ENCODE measurements at places on chromosomes 12 and 14. TPM values are rescaled to one million over a fixed set of nuclear protein-coding genes. Genes with fewer than 3 reads are reported as not detected.

DNA sequence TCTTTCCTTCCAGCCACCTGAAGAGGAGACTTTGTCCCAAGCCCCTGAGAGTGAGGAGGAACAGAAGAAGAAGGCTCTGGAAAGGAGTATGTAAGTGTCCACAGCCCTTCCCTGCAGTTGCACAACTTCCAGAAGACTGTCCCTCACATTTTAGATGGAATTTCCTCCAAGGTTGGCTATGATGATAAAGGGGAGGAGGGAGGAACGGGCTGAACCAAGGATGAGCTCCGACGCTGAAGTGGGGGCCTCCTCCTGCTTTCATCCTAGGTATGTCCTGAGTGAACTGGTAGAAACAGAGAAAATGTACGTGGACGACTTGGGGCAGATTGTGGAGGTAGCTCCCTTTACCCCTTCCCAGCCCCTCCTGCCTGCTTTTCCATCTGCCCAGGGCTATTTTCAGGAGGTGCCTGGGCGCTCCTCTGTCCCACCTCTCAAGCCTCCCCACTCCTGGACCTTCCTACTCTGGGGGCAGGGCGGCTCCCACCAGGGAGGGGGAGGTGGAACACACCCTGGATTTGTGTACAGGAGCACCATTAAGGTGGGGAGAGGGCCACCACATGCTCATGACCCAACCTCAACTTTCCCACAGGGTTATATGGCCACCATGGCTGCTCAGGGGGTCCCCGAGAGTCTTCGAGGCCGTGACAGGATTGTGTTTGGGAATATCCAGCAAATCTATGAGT is 2.3 kb downstream of the ARHGEF25 start:
- peaks cover 6% of the 10 kb centered on the region for H3K4me1 ChIP-seq
- no peak overlapping the region for H3K4me3 ChIP-seq
- no peaks in the 10 kb centered on the region for H3K27me3 ChIP-seq
- peaks cover 39% of the 10 kb centered on the region for H3K36me3 ChIP-seq
- H3K27ac ChIP-seq, result no peak overlapping the region
- no peak for DNase-seq

The MCRS1 gene
- 66.8 TPM for total RNA-seq

GRCh38 chr12:110992909-110993308 is 72.5 kb upstream of the MYL2 start:
- no peaks in the 10 kb centered on the region for H3K27me3 ChIP-seq
- H3K36me3 ChIP-seq, result no peaks in the 10 kb centered on the region
- no peaks in the 10 kb centered on the region for H3K4me1 ChIP-seq
- H3K27ac ChIP-seq, result no peak overlapping the region

- H3K4me1 ChIP-seq, result peaks cover 14% of the 10 kb centered on the region
- DNase-seq, result no peak
- peak overlapping the region; percentile 42 for H3K27ac ChIP-seq
- no peaks in the 10 kb centered on the region for H3K36me3 ChIP-seq
- H3K27me3 ChIP-seq, result no peaks in the 10 kb centered on the region
Measured at GRCh38 chr12:93714382-93714781, 37.2 kb downstream of the CRADD start.

The EPYC gene
- not detected for total RNA-seq

- no peak overlapping the region for H3K4me3 ChIP-seq
- no peaks in the 10 kb centered on the region for H3K27me3 ChIP-seq
- H3K4me1 ChIP-seq, result no peaks in the 10 kb centered on the region
- DNase-seq, result no peak
- no peaks in the 10 kb centered on the region for H3K36me3 ChIP-seq
Measured at GRCh38 chr14:95857275-95857674, 19.4 kb upstream of the TUNAR start.

DNA sequence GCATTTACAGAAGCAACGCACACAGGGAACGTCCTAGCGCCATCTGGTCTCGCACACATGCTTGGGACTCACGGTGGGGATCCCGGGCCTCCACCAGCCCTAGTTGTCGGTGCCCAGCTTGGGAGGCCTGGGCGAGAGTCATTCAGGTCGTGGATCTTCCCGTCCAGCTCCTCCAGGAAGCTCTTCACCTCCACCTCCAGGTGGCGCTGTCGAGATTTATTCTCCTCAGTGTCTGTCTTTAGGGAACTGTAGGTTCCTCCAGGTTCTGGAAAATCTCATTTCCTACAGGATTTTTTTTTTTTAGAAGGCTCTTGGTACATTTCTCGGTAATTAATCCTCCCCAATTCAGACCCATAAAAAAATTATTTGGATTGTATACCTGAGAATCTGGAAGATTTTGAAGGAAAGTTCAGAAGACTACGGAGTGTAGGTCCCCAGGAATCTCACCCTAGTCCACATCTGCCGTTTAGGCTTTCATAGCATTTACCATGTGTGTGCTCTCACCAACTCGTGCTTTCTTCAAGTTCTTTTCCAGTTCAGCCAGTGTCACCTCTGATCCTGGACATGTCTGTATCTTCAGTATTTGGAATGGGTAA is 910.0 kb downstream of the TMEM121 start:
- no peaks in the 10 kb centered on the region for H3K36me3 ChIP-seq
- no peak for DNase-seq
- no peak overlapping the region for H3K4me3 ChIP-seq
- H3K4me1 ChIP-seq, result no peaks in the 10 kb centered on the region

GRCh38 chr14:99246536-99247097 is 25.4 kb downstream of the BCL11B start:
- no peak overlapping the region for H3K4me3 ChIP-seq
- DNase-seq, result no peak
- H3K4me1 ChIP-seq, result no peaks in the 10 kb centered on the region

GRCh38 chr12:40011775-40012129 is 94.1 kb downstream of the SLC2A13 start:
- no peaks in the 10 kb centered on the region for H3K27me3 ChIP-seq
- H3K27ac ChIP-seq, result no peak overlapping the region
- DNase-seq, result no peak
- H3K4me1 ChIP-seq, result no peaks in the 10 kb centered on the region
- H3K36me3 ChIP-seq, result no peaks in the 10 kb centered on the region

The CABP1 gene
- total RNA-seq, result 0.32 TPM

- no peak overlapping the region for H3K4me3 ChIP-seq
- H3K27ac ChIP-seq, result no peak overlapping the region
- no peaks in the 10 kb centered on the region for H3K36me3 ChIP-seq
- no peaks in the 10 kb centered on the region for H3K4me1 ChIP-seq
Measured at GRCh38 chr12:43210485-43211192, 341.4 kb downstream of the ADAMTS20 start.

GRCh38 chr14:42323426-42323825 is 716.8 kb downstream of the LRFN5 start:
- H3K27ac ChIP-seq, result no peak overlapping the region
- DNase-seq, result no peak
- no peaks in the 10 kb centered on the region for H3K27me3 ChIP-seq
- no peak overlapping the region for H3K4me3 ChIP-seq

DNA sequence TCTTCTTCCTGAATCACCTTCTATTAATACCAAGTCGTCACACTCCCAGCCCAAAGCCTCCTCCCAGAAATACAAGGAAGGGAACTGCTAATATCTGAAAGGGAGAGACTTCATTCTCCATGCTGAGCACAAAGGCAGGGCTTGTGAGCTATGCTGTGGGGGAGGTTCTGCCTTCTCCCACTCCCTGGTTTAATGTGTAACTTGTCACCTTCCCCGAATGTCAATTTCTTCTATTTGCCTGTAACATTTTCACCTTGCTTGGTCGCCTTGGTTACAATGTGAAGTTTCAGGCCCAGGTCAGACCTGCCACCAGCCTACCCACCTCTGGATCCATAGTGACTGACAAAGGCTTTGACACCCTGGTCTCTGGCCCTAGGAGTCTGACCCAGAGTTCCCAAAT is 82.0 kb upstream of the ESRRB start:
- no peak overlapping the region for H3K27ac ChIP-seq
- H3K36me3 ChIP-seq, result no peaks in the 10 kb centered on the region
- no peak overlapping the region for H3K4me3 ChIP-seq
- H3K27me3 ChIP-seq, result no peaks in the 10 kb centered on the region

Data from ascending aorta (tissue), 2 donors.